ENCODE measurements at places on chromosomes 16 and 17.
A peak's percentile ranks its signal among the peaks of the same experiment; 100 is the strongest.

GRCh38 chr17:76840884-76841775 is 27.1 kb upstream of the MGAT5B start:
- DNase-seq = no peak

- no peak for DNase-seq
Measured at GRCh38 chr17:14871921-14872320, 393.2 kb downstream of the PMP22 start.

- DNase-seq = no peak
Measured at GRCh38 chr17:16917671-16918394, 54.1 kb downstream of the TNFRSF13B start.

DNA sequence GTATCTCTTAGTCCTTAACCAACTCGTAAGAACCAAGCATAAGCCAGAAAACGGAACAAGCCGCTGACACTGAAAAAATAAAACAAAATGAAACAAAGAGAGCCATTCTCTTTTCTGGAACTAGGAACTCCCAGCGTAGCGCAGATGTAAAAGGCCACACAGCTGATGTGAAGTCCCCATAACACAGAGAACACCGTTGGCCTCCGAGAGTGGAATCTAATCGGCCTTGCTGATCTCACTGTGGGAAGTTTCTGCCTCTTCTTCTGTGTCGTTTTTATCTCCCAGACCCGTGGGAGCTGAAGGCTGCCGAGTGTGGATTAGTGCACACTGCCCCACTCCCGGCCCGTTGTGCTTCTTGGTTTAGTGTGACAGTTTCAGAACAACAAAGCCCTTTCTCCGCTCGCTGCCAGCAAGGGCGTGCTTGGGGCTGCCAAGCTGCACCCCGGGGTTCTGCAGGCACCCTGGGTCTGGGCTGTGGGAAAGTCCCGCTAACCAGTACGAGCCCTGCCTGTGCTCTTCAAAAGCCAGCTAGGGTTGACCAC is 21.7 kb downstream of the TTYH2 start:
- DNase-seq = no peak

- peak; percentile 45 for DNase-seq
Measured at GRCh38 chr16:72400257-72401083, 228.5 kb upstream of the PMFBP1 start.

DNA sequence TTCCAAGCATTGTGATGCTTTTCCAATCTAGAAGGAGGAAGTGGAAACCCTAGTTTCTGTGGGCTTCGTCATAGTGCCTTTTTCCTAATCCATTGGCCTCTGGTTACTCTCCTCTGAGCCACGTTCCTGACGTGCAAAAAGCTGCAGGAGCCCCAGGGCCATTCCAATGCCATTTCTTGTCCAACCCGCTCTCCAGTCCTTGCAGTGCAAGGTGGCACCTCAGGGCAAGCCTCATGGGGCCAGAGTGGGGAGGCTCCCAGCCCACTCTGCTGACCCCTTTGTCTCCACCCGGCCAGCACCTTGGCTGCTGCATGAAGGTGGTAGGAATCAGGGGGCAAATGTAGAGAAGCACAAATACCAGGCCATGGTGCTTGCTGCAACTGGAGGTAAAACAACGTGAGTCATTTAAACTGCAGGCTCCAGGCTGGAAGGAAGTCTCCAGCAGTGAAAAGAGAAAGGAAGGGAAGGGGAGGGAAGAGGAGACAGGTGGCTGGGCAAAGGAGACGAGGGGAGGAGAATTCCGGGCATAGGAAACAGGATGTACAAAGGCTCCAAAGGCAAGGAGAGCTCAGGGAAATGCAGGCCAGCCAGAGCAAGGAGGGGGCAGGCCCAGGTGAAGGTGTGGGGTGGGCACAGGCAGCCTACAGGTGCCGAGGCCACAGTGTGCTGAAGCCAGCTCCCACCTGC is 168.2 kb upstream of the TNRC6C start:
- DNase-seq = no peak

- peak; percentile 31 for DNase-seq
Measured at GRCh38 chr16:27154705-27155521, 48.4 kb upstream of the KDM8 start.

DNA sequence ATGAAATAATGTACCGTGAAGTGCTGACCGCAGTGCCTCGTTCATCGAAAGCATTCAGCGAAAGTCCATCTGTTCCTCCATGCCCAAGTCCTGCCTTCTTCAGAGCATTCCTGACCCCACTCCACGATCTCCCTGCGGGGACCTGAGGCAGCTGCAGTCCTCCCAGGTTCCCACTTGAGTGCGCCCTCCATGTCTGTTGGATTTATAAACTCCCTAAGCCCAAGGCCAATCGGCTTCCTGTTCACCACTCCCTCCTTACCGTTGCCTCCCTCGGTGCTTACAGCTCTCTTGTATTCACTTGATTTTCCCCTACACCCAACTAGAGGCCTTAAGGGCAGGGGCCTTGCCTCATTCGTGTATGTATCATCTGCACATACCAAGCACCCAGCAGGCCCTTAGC is 2.8 kb downstream of the RAD51D start:
- no peak for DNase-seq

- no peak for DNase-seq
Measured at GRCh38 chr16:17557480-17557879, 86.7 kb upstream of the XYLT1 start.

DNA sequence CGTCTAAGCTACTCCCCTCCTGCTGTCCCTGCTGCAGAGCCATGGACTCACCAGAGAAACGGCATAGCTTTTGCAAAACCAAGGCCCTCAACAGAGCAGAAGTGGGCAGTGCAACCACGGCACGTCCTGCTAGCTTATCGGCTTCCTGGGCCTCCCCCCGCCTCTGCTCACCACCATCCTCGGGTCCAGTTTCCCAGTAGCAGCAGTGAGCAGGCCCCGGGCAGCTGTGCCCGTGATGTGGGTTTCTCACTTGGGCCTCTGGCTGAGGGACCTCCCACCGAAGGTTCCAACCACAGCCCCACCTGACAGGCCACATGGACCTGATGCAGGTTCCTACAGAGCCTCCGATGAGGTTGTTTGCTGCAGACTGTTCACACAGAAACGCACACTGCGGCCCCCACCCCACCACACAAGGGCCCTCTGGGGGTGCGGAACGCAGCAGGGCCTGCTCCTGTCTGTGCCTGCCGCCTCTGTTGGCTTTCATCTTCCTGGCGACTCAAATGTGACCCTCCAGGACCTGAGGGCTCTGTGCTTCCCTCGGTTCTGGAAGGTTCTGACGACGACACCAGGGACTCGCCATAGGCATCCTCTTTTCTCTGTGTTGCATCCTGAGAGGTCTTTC is 24.8 kb downstream of the PDIA2 start:
- DNase-seq = no peak

Measured in NCI-H460 (cell line).